ENCODE measurements at places on chromosomes 1 and 21.
A peak's percentile ranks its signal among the peaks of the same experiment; 100 is the strongest.

DNA sequence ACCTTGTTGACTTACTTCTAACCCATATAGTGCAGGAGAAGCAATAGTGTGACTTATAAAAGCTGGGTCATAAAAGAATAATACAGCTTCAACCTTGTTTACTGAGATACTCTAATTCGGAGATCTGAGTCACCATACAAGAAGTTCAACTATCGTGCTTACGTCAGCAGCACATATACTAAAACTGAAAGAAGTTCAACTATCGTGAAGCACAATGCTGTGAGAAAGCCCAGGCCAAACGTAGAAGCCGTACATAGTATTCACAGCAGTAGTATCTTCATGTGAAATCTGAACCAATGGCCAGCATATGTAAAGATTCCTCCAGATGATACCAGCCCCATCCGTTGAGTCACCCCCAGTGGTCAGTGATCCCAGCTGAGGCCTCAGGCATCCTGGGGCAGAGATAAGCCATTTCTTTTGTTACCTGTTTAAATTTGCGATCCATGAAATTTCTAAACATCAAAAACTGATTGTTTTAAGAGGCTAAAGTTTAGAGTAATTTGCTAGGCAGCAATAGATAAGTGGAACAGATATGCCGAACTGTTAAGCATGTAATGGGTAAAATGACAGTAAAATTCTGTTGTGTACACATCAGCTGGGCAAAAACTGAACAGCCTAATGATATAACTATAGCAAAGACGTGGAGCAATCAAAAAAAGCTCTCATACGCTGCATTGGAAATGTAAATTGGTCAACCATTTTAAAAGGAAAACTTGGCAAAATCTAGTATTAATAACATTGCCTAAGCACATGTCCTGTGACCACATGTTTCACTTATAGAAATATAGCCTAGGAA lies 53.9 kb upstream of the SAMD13 start:
- no peak for DNase-seq

DNA sequence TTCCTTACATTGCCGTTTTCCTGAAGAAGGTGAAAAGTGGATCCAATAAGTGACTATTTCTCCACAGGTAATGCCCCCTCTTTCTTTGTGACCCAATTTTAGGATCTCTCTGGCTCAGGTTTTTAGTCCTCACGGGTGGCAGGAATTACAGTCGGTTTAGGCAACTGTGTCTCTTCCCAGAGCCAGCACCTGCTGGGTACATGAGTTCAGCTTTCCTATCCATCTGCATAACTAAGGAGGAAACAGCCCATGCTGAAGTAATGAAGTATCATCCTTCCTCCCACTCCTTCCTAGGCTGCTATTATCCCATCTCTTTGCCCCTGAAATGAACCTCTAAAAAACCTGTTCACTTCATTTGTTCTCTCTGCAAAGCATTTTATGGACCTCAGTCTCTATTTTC lies 544.6 kb downstream of the NEGR1 start:
- DNase-seq: no peak

DNA sequence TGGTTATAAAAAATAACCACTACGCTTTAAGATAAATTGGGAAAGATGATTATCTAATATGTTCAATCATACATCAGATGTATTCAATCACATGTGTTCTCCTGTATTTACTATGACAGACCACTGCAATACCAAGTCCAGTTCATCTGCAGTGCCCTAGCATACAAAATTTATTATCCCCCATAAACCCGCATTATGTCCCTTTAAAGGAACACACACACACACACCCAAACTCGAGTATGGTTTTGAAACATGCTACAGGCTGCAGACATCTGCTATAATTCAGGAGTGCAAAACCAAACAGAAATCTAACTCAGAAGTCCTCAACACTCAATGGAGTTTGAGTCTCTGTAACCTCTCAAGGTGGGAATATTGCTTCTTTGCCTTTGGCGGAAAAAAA lies 14.9 kb downstream of the ODF2L start:
- no peak for DNase-seq

GRCh38 chr1:82893712-82894470 lies 1093.2 kb downstream of the ADGRL2 start:
- DNase-seq: no peak

- peak; percentile 31 for DNase-seq
Measured at GRCh38 chr1:108897865-108898720, 21.3 kb downstream of the GPSM2 start.

DNA sequence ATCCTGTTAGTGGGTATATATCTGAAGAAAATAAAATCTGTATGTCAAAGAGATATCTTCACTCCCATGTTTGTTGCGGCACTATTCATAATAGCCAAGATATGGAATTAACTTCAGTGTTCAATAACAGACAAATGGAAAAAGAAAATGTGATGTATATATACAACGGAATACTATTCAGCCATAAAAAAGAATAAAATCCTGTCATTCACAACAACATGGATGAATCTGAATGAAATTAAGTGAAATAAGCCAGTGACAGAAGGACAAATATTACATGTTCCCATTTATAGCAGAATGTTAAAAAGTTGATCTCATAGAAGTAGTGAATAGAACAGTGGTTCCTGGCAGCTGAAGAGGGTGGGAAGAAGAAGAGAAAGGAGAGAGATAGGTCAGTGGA lies 239.1 kb upstream of the RUNX1 start:
- DNase-seq: no peak

- DNase-seq: no peak
Measured at GRCh38 chr1:17472814-17473213, 33.3 kb upstream of the RCC2 start.

DNA sequence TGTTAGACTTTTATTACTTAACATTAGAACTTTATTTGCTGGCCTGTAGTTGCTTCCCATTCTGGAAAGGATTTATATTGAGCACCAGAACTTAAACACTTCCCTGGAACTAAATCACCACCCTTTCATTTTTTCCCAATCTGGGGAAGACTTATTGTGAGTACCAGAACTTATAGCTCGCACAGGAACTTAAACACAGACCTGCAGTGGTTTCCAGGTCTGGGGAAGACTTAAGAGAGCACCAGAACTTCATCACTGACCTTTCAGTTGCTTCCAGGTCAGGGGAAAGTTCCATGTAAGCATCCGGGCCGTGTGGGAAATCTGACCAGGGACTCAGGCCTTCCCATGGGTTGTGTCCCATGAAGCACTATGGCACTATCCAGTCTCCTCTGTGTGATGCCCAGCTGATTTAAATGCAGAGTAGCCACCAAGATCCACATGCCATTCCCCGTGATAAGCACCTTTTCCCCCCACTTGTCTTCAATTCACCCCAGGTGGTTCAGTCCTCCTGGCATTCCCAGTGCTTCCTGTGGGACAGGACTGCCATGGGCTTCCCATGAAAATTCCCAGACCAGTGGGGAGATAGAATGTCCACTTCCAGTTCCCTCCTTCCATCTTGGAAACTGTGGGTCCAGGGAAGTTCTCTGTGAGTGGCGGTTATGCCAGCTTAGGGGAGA lies 48.9 kb downstream of the C4BPA start:
- no peak for DNase-seq

GRCh38 chr1:54874079-54874830 lies 12.7 kb downstream of the DHCR24 start:
- DNase-seq: no peak

GRCh38 chr1:24754229-24754628 lies 9.0 kb downstream of the CLIC4 start:
- no peak for DNase-seq

DNA sequence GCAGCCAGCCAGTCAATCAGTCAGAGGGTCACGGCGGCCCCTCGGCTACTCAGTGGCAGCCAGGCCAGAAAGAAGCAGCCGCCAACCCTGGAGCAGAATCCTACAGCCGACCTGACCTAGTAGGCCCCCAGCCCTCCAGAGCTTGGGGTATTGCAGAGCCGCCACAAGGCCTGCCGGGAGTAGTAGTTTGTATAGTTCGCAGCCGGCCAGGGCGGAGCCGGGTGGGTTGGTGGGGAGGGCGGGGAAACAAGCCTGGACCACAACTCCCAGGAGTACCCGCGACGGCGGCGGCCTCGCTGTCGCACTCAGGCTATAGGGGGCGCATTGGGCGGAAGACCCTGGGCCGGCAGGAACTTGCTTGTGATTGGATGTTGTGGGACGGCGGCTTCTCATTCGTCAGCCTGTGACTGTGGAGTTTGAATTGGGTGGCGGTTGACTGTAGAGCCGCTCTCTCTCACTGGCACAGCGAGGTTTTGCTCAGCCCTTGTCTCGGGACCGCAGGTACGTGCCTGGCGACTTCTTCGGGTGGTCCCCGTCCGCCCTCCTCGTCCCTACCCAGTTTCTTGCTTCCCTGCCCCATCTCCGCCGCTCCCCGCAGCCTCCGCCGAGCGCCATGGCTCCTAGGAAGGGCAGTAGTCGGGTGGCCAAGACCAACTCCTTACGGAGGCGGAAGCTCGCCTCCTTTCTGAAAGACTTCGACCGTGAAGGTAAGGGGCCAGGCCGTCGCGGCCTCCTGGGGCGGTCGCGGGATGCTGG lies at the start of gene CDCA8:
Gene CDCA8 (plus strand): TSS at position 439 of the 756 bp plus-strand sequence. CDS start 175 bp downstream, at position 614.
- peak; percentile 91 for DNase-seq

Measured in retinal pigment epithelial cell (primary cell).